ENCODE measurements at places on chromosomes 7 and 10. TPM values are rescaled to one million over a fixed set of nuclear protein-coding genes. Genes with fewer than 3 reads are reported as not detected.

OR2A25 gene
- not detected for total RNA-seq

ARMC3 gene
- total RNA-seq = not detected

VWA2 gene
- total RNA-seq = 15.7 TPM

SAP25 gene
- not detected for total RNA-seq

DNA sequence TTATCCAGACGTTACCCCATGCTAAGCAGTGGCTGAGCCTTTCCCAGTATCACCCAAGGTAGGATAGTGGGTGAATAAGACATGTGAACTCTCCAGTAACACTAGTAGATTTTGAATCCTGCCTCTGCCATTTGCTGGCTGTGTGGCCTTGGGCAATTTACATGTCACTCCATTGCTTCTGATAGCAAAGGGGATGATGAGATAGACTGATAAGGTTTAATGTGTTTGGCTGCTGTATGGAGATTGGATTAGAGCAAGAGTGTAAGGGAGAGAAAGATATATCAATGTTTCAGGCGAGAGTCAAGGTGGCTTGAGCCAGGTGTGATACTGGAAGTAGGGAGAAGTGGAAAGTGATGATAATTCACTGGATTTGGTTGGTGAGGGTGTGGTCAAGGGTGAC lies 40.1 kb upstream of the EEPD1 start:
- H3K27ac ChIP-seq = no peak overlapping the region
- DNase-seq = no peak
- no peak overlapping the region for H3K4me3 ChIP-seq
- peaks cover 41% of the 10 kb centered on the region for H3K4me1 ChIP-seq
- H3K36me3 ChIP-seq = no peaks in the 10 kb centered on the region
- H3K27me3 ChIP-seq = no peaks in the 10 kb centered on the region

GRCh38 chr7:2892549-2892948 lies 48.4 kb upstream of the GNA12 start:
- H3K27me3 ChIP-seq = peaks cover 45% of the 10 kb centered on the region
- H3K4me1 ChIP-seq = no peaks in the 10 kb centered on the region
- no peaks in the 10 kb centered on the region for H3K36me3 ChIP-seq

Data from suprapubic skin (tissue), 4 donors.